NCI-H2171 treated with DMSO at 0.1 percent for 48 hours (cell line): ENCODE measurements at places on chromosomes 6 and 20.

DNA sequence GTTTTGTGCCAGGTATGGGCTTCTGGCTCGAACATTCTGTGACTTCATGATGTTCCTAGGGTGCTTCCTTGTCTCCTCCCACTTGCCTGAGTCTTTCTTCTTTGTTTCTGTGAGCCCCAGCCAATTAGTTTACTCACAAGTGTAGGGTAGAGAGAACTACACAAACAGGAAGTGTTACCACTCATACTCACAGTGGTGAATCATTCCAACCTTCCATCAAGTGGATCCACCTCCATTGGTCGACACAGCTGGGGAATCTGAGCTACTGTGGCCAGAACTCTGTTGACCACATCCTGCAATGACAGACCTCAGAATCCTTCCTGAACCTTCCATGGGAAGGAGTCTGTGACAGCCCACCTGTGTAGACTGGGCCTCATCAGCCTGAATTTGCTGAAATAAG, 76.8 kb downstream of the UNC5CL start:
- no peak for DNase-seq

GRCh38 chr6:62978920-62979319, 232.3 kb upstream of the FKBP1C start:
- DNase-seq: no peak

DNA sequence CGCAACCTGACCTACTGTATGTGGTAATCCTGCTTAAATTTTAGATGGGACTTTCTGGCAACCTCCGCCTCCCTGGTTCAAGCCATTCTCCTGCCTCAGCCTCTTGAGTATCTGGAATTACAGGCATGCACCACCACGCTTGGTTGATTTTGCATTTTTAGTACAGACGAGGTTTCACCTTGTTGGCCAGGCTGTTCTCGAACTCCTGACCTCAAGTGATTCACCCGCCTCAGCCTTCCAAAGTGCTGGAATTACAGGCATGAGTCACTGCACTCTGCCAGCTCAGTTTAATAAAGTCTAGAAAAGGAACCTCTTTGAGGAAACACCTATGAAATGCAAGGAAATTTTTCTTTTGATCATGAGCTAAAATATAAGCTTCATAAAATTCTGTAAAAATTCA, 9.0 kb upstream of the PLCB4 start:
- DNase-seq: no peak

DNA sequence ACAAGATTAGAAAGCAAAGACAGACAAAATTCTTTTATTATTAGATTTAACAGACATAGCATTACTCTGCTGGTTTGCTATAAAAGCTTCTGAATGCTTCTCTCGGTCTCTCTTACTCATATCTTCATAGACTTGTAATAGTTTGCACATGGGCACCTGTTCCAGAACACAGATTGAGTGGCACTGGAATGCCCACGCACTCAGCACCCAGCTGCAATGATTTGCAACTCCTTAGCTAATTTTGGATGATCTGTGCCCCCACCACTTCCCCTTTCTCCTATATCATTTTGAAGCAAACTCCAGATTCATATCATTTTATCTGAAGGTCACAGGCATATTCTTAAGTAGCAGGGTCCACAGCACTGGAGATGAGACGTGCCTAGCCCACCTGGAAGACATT, 148.8 kb downstream of the CFAP61 start:
- DNase-seq: no peak

DNA sequence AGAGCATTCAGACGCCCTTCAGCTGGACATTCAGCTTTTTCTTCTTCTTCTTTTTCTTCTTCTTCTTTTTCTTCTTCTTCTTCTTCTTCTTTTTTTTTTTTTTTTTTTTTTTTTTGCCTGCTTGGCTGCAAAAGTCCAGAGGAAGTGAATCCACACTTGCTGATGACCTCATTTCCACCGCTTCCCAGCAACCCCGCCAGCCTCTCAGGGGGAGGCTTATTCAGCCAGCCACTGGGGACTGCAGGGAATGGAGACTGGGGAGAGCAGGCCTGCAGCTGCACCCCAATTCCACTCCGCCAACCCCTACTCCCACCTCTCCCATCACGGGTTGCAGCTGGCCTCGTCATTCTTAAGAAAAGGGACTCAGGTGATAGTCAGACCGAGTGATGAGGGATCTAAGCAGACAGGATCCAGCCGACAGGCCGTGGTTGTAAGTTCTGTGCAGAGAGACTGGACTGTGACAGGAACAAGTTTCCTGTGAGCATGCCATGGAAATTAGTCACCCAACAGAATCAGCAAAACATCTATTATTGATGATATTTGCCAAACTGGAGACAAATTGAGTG, 59.0 kb upstream of the QKI start:
- DNase-seq: no peak

DNA sequence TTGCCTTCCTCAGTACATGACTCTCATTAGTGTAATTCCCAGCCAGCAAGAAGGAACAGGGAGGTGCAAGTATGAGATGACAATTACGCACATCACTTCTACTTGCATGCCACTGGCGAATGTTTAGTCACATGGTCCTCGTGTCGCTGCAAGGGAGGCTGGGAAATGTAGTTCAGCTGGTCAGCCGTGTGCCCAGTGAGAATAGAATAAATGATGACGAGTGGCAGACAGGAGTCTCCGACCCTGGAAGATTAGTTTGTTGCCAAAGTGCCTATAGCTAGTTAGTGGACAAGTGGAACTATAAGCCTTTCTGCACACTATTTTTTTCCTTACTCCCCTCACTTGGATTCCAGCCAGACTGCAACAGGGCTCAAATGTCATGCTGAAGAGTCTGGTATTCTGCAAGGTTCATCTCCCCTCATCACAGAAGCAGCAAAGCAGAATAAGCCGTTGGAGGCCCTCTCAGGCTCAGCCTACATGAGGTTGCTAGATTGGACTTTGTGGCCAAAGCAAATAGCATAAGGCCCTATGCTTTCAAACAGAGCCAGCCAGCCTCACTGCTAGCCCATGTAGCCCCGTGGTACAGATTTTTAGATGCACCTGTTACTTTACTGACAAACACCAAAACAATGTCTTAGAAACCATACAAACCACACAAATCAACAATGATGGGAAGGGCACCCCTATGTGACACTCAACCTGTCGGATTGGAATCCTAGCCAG, 9.7 kb downstream of the LINC00237 start:
- peak; percentile 73 for DNase-seq

DNA sequence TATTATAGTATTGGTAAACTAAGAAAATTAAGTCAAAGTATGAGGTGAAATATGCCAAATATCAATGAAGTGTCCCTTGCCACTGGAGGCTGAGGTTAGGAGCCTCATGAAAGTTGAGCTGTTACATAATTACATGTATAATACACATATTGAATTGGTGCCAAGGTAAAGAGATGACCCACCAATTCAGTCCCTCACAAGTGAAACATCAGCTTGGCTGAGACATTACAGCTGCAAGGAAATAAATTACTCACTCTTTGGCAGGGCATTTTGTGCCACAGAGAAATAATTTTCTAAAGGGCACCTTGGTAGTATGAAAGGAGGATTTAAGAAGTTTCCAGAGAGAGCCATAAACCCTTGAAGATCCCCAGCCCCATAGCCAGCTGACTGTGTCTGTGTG, 127.4 kb downstream of the ADGRG6 start:
- DNase-seq: no peak

DNA sequence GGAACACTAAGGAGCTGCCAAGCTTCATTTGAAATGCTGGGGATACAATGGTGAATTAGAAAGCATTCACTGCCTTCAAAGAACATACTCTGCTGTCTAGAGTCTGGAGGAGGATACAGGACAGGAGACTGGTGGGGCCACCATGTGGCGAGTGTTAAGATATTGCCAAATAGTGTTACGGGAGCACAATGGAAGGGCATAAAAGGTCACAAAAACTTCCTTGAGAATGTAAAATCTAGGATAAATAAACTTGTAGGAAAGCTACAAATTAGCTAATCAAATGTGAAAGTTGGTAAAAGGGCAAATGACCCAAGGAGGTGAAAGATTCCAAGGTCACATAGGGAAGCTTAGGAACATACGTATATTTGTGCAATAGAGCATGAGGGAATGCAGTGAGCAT, 271.7 kb downstream of the RFPL4B start:
- no peak for DNase-seq

GRCh38 chr6:33375143-33375671, 16.4 kb upstream of the KIFC1 start:
- DNase-seq: peak; percentile 21

- no peak for DNase-seq
Measured at GRCh38 chr20:58828136-58828535, 22.6 kb downstream of the GNAS-AS1 start.

DNA sequence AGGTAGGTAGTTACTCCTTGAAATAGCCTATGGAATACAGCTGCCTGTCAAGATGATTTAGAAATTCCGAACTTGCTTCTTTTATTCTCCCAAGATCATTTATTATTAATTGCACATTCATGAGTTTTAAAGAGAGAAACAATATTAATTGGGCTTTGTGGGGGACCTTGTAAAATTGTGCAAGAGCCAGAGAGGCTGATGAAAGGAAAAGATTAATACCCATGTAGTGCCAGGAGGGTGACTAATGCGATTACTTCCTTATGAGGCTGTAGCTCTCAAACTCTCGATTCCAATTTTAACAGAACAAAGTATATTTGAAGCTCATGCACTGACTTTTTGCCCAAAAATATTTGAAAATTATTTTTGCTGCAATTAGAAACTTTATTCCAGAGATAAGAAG, 423.8 kb upstream of the ID4 start:
- no peak for DNase-seq

DNA sequence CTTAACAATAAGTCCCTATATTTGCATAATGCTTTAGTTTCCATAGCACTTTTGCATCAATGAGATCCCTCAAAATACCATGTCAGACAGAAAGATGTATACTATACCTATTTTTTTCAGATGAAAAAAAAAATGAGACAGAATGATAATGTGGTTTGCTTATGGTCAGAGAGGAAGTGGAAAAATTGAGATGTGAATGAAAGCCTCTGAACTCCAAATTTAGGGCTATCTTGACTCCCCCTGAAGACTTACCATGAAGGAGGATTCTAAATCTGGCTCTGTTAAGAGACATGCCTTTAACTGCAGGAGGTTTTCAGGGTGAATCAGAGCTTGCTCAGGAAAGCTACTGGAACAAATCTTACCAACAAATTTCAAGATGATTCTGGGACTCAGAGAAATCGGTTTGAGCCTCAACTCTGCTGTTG, 176.2 kb downstream of the ISM1 start:
- no peak for DNase-seq

DNA sequence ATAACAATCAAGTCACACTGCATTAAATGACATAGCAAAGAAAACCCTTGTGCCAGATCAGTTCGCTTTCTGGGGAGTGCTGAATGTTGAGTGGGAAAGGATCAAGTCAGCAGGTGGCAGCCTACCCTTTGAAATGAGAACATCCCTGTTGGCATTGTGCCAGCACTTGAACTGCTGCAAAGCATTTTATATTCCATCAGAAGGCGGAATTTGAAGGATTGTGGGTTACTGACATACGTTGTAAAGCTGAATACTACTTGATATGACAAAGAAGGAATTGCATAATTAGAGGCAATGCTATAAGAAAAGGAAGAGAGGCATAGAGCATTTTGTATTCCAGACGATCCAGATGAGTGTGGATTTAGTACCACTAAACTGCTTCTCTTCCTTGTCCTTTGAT, 26.5 kb downstream of the BCKDHB start:
- DNase-seq: peak; percentile 70

GRCh38 chr20:53365539-53366075, 228.0 kb downstream of the ZNF217 start:
- DNase-seq: no peak

DNA sequence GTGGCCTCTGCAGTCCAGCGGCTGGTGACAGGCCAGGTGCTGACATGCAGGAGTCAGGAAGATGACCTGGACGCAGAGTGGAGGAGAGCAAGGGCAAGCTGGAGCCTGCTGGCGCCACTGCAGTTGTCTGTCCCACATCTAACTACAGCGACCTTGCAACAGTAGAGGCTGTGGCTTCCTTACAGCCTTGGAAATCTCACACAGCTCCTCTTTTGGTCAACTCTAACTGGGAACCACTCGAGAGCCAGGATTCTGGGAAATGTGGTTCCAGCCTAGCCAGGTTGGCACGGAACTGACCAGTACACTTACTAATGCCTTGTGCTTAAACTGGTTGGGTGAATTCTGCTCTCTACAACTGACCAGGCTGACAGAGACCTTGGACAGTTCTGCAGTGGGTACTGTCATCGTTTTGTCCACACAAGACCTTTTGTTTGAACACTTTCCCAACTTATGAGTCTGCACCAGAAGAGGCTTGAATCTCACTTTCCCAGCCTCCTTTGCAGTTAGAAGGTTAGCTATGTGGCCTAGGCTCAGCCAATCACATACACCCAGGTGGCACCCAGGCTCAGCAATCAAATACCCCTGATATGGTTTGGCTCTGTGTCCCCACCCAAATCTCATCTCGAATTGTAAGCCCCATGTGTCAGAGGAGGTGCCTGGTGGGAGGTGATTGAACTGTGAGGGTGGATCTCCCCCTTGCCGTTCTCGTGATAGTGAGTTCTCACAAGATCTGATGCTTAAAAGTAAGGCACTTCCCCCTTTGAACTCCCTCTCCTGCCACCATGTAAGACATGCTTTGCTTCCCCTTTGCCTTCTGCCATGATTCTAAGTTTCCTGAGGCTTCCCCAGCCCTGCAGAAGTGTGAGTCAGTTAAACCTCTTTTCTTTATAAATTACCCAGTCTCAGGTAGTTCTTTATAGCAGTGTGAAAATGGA, 153.5 kb downstream of the ZMYND8 start:
- no peak for DNase-seq

GRCh38 chr20:19712721-19713260, 45.3 kb upstream of the RIN2 start:
- no peak for DNase-seq

DNA sequence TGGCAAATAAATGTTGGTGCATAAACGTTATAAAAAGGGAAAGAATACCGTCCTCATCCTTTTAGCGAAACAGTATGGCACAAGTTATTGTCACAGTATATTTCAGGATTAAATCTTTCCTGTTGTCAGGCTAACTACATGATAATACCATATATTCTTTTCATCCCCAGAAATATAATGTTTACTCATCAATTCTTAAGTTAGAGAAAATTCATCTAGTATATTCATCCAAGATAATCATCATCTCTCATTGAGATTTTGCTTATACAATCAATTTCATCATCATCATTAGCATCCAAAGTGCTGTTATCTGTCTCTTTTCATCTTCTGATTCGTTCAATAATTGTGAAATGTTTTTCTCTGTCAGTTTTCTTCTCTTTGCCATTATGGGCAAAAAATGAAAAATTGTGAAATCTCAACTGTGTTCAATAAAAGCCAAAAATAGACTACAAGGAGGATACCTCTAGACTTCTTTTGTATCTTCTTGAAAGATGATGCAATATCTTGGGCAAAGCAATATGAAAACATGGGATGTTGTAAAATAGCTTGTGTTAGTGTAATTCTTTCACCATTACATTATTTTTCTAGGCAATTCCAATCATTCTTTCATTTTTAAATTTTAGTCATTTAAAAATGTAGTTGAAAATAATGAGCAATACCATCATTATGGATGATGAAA, 2.6 kb downstream of the SPACA1 start:
- no peak for DNase-seq

GRCh38 chr20:47725248-47725973, 59.9 kb downstream of the SULF2 start:
- DNase-seq: peak; percentile 86
